ENCODE measurements at places on chromosomes 4 and X.

GRCh38 chr4:158729716-158730559, 6.7 kb upstream of the PPID start:
- DNase-seq = peak; percentile 81

GRCh38 chr4:57605376-57605775, 495.2 kb upstream of the IGFBP7 start:
- DNase-seq = no peak

DNA sequence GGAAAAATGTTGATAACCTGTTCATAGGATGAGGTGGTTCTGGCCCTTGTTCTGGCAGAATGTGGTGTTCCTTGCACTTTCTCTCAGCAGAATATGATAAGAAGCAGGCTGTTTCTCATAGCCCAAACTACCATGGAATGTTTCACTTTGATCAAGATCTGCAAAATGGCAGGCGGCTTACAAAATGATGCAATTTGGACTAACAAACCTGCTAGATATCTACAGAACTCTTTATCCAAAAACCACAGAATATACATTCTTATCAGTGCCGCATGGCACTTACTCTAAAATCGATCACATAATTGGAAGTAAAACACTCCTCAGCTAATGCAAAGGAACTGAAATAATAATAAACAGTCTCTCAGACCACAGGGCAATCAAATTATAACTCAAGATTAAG, 55.9 kb upstream of the ABCB7 start:
- DNase-seq = no peak

DNA sequence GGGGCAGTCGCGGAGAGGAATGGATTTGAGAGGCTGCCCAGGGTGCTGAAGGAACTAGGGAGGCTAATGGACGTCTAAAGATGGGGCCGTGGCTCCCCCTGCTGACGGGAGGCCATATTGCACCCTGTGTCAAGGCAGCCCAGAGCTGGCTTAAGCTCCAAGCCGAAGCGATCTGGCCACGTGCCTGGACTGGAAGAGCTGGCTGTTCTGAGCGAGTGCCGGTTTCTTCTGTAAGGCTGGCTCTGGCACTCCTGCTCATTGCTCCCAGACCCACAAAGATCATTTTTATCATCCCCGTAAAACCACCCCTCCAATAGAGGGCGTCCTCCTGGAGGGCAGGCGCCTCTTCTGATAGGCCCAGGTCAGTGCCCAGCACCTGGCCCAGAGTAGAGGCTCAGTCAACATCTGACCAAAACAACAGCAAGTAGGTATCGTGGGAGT, 5.6 kb downstream of the PNCK start:
- peak; percentile 82 for DNase-seq

GRCh38 chr4:69518102-69518501, 22.4 kb upstream of the UGT2B4 start:
- DNase-seq = no peak

DNA sequence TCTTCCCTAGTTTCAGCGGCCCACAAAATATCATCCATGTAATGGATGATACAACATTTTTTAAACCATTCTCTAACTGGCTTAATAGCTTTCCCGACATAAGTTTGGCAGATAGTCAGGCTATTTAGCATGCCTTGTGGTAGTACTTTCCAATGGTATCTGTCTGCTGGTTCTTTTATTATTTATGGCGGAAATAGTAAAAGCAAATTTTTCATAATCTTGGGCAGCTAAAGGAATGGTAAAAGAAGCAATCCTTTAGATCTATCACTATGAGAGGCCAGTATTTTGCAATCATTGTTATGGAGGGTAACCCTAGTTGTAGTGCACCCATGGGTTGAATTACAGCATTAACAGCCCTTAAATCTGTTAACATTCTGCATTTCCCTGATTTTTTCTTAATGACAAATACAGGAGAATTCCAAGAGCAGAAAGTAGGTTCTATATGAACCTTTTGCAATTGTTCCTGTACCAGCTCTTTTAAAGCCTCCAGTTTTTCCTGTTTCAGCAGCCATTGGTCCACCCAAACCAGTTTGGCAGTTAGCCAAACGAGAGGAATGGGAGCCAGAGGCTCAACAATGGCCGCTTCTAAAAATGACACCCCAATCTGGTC, 14.3 kb upstream of the HSD17B11 start:
- DNase-seq = no peak

DNA sequence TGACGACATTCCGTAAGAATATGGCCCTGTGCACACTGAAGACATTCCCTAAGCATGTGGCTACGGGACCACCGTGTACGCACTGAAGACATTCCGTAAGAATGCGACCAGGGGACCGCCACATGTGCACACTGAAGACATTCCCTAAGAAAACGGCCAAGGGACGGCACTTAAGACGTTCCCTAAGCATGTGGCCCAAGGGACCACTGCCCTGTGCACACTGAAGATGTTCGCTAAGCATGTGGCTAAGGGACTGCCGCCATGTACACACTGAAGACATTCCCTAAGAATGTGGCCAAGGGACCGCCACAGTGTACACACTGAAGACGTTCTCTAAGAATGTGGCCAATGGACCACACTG, 21.4 kb downstream of the DHRSX start:
- DNase-seq = no peak

DNA sequence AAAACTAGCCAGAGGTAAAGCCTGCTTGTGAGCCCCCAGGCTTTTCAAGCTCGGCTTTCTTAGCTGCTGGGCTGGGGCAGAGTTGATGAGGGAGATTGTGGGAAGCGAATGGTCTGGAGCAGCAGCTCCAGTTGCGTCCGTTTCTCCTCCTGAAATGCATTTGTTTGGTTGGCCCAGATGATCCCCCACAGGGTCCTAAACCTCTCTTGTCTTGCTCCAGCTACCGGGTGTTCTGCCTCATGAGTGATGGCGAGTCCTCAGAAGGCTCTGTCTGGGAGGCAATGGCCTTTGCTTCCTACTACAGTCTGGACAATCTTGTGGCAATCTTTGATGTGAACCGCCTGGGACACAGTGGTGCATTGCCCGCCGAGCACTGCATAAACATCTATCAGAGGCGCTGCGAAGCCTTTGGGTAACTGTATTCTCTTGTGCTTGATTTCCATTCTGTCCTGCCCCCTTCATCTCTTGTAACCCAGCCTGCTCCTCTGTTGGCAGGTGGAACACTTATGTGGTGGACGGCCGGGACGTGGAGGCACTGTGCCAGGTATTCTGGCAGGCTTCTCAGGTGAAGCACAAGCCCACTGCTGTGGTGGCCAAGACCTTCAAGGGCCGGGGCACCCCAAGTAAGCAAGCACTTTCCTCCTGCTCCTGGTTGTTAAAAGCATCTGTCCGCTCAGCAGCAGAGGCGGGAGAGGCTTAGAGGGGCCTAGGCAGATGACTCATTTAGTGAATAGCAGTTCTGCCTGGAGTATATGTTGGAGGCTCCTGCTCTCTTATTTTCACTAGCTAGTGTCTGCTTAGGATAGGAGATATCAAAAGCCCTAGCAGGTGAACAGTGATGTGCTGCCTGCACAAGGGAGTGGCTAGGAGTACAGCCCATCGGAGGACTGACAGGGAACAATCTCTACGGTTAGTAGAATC, 15.3 kb downstream of the TKTL1 start:
- no peak for DNase-seq

GRCh38 chrX:54029529-54030143, 14.6 kb downstream of the PHF8 start:
- DNase-seq = no peak

GRCh38 chrX:71636438-71637252, 18.3 kb upstream of the CXCR3 start:
- no peak for DNase-seq
